A549 (cell line): ENCODE measurements at places on chromosomes 7 and 10.

DNA sequence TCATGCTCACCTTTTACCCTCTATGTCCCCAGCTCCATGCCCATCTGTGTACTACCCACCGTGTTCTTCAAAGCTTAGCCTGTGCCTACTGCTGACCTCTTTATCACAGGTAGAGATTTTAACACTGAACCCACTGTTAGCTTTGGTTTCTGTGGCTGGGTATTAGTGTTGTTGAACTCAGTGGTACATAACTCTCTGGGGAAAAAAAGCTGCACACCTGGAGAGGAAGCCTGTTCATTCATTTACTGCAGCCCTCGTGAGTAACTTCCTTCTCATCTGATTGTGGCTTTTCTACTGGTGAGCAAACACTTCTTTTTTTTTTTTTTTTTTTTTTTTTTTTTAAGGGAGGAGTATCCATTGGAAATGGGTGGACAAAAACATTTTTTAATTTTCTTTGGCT is 326.3 kb downstream of the CCSER2 start:
- no peak for DNase-seq

- no peak for DNase-seq
These were observed 84.7 kb downstream of the NRP1 start for GRCh38 chr10:33249659-33250345.

- DNase-seq = no peak
These were observed 88.6 kb downstream of the XRCC2 start for GRCh38 chr7:152587366-152587765.

- no peak for DNase-seq
These were observed 106.2 kb upstream of the SEMA3D start for GRCh38 chr7:85292908-85293576.

DNA sequence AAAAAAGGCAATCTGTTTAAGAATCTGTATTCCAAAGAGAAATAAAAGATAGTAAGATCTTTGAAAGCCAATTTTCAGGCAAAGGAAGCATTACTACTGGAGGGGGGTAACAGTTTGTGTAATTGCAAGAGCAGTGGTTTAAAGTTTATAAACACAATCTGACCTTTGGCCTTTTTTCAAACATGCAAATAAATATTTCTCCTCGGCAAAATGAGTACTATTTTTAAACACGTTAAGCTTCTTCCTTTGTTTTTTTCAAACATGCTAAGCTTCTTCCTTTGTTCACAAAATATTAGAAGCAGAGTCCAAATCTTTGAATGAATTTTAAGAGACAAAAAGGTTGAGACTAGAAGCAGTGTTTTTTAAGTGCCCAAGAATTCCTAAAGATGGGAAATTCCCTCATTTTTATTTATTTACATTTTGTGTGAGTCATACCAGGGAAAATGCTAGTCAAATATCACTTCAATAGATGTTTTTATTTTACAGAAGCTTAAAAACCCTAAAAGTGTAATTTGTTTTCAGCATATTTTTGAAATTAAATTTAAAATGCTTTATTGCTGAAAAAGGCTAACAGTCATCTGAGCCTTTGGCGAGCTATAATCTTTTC is 229.3 kb downstream of the GPR37 start:
- DNase-seq = no peak

DNA sequence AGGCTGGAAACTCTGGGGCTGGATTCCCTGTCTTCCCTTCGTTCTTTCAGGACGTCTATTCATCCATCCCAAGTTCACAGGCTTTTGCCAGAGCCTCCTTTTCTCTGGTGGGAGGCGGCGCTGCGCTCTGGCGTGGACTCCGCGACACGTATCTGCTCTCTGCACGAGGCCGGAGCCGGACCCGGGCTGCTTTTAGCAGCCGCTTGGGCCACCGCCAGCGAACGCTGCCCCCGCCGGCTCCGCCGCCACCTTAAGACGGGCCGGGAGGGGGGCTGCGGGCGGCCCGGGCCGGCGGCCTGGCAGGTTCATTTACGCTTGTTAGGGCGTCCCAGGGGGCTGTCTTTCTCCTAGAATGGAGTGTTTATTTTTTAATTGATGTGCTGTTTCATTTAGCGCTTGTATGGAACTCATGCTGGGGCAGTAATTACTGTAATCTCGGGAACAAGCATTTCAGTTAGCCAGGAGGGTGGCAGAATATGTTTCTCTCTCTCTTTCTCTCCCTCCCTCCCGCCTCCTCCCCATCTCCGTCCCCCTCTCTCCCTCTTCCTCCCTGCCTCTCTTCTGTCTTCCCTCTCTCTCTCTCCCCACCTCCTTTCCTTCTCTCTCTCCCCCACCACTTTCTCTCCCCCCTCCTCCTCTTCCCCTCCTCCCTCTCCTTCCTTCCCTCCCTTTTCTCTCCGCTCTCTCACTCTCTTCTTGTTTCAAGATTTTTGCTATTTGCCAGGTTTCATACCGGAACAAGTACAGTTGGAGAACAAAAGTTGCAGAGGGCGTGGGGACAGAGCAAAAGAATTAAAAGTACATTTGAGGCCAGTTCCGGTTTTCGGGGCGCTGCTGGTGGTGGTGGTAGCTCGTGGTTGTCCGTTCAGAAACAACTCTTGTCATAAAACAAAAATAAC is 1.3 kb upstream of the FZD8 start:
- peak; percentile 36 for DNase-seq
